ENCODE measurements at places on chromosomes 5 and 9.

- DNase-seq = no peak
Observed at GRCh38 chr5:82353522-82353921, 75.4 kb upstream of the RPS23 start.

GRCh38 chr9:113326230-113326629, 13.8 kb downstream of the WDR31 start:
- no peak for DNase-seq

- DNase-seq = no peak
Observed at GRCh38 chr5:36575361-36575781, 31.0 kb upstream of the SLC1A3 start.

DNA sequence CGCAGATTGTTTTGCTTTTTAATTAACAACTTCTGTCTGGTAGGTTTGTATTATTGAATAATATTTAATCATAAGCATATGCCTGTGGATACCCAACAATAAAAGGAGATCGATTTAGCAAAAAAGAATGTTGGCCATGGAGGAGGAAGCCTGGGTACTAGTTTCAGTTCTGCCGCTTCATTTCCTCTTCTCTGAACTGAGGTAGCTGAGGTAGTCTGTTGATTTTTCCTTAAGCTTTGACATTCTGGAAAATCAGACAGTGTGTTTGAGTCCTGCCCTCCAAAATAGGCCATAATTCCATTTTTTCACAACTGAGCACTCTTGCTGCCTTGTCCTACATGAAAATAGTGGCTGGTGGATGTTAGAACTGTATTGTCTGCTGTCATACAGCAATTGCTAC, 6.0 kb upstream of the GPR21 start:
- DNase-seq = no peak

DNA sequence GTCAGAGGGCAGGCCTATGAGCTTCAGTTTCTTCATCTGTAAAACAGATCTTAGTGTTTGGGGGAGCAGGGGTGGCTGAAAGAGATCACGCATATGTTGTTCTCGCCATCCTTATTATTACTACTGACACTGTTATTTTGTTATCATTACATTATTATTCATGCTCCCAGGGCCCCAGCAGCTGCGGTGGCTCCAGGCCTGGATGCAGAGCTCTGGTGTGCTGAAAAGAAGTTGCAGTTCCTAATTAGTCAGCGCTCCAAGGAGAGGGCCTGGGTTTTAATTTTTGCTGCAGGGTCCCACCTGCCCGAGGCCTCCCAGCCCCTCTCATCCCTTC, 19.5 kb downstream of the CXXC5 start:
- DNase-seq = no peak

DNA sequence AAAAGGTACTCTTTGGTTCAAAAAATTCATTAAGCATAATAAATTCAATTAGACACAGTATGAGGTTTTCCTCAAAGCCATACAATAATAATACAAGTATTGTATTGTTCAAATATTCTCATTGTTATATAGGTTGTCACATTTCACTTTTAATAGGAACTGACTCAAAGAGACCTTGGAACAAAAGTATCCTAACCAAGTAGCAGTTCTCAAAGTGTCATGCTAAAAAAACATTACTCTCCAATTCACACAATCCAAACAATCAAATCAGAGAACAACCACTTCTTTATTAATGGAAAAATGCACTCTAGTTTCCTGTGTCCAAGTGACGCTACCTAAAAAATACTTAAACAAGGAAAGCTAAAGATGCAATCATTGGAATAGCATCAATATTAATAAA, 115.4 kb downstream of the DENND1A start:
- no peak for DNase-seq

GRCh38 chr9:115513148-115513547, 395.2 kb upstream of the TNC start:
- DNase-seq = no peak

- DNase-seq = peak; percentile 81
Observed at GRCh38 chr9:107283623-107284616, 841 bp downstream of the RAD23B start.

DNA sequence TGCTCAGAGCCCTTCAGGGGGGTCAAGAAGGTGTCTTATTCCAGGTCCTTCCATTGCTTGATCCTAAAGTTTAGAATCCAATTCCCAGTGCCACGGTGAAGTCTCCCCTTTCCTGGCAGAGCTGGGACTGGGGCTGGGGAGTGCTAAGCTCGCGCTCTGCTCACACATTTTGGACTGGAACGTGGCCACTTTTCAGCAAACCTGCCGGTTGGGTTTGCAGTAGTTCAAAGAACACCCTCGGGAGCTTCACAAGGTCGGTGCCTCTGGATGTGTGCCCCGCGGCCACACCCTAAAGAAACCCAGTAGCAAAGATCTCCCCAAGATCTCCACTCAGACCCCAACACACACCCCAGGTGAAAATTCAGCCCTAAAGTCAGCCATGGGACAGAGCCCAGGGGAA, at the start of gene C9orf152:
C9orf152 (minus strand) TSS at position 129 of the 400 bp plus-strand sequence. CDS start 580 bp downstream, outside the sequence.
- no peak for DNase-seq

DNA sequence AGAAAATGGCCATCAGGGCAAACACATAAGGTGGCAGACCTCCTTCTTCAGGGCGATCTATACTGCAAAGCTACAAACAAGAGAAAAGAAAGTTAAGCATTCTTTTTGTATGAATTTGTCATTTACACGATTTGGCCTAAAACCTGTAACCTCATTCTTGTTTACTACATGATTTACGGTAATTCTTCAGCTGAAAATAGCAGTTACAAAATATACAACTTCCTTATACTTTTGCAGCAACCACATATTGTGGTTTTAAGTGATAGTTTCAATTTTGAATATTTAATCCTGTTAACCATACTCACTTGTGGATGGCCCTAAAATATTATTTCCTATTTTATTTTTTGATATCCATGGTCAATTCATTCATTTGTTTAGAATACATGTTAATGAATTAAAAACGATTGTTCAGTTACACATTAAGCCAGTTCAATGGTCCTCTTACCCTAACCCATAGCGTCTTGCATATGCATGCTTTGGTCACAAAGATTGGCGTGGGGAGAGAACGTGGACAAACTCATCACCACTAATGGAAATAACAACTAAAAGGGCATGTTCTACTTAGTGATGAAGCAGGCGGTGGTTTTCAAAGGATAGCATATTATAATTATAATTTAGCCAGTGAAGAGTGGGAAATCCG, 16.6 kb downstream of the TUT7 start:
- DNase-seq = no peak

DNA sequence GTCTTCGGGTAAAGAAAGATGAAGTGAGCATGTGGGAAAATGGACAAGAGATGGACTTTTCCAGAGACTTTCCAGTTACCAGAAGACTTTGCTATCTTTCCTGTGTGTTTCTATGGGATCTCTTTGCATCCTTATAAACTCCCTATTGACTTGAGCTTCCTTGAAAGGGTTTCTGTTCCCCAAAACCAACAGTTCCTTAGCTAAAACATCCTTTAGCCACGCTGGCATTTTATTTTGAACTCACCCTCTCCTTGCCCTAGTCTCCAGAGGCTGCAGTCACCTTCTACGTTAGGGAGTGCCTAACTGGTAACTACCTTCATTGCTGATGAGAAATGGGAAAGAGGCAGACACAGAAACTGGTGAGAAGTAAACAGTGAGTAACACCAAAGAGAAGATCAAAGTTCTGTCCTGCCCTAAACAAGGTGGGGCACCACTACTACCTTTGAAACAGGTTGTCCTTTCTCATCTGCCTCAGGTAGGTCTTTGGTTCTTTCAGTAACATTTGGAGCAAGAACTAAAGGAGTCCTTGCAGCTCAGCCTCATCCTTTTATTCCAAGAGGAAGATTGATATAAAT, 402.9 kb downstream of the ENC1 start:
- DNase-seq = no peak

- DNase-seq = no peak
Observed at GRCh38 chr9:78781681-78782080, 484.8 kb downstream of the PSAT1 start.

DNA sequence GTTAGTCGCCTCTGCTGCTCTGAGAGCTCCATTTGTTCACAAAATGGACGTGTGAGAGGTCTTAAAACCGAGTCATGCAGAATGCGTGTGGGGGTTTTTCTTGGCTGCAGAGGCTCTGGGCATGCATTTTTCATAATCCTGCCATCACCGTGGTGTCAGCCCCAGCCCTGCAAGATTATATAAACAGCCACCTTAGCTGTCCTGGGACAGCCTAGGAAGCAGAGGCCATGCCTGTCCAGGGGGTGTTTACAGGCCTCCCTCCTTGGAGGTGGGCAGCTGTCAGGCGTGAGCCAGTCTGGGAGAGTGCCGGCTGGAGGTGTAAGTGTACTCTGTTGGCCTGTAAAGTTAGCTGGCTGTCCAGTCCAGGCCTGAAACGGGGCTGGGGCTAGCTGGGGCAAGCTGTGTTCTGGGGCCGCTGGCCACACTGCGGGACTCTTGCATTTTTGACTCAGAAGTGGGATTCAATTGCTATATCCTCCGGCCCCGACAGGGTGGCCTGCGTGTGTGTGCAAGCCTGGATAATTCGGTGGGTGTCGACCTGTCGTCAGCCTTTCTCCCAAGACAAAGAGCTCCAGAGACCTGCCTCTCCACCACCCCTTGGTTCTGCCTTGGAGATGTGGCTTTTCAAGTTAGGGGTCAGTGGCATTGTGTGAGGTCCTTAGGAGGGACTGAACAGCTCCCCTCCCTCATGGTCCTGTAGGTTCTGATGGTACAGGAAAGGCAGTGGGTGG, 2.4 kb downstream of the WNK2 start:
- DNase-seq = no peak

GRCh38 chr5:79062436-79062835, 7.0 kb downstream of the DMGDH start:
- DNase-seq = no peak

DNA sequence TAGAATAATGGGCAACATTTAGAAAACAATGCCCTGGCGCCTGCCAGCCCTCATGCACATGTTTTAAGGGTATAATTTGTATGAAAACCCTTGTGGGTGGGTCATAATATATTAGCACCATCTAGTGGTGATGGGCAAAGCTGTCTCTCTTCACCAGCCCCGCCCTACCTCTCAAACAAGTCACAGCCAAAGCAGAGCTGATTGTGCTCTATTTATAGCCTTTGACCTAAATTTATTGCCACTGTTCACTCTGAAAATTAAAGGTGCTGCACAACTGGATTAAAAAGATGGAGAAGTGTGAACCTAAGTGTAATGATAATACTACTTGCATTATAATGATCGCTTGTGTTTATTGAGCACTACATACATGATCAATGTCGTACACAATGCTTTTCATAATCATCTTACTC, 131.9 kb upstream of the ANKH start:
- DNase-seq = peak; percentile 59

GRCh38 chr5:76556511-76557221, 66.5 kb downstream of the F2RL2 start:
- no peak for DNase-seq

DNA sequence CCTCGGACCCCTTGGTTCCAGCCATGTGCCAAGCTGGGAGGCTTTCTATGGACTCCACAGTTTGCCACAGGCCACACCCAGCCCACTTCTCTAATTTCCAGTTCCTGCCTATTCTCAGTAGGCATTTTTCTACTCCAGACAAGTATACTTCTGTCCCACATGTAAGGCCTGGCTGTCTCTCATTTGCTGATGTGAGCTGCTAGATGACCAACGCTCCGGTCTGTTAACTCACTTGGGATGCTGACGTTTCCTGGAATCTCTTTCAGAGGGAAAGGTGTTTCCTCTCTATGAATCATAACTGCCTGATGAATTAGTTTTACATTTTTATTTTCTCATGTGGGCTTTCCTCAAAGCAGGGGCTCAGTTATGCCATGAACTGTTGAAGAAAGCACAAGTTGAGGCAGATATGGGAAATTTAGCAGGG, 36.3 kb downstream of the ERGIC1 start:
- DNase-seq = no peak

DNA sequence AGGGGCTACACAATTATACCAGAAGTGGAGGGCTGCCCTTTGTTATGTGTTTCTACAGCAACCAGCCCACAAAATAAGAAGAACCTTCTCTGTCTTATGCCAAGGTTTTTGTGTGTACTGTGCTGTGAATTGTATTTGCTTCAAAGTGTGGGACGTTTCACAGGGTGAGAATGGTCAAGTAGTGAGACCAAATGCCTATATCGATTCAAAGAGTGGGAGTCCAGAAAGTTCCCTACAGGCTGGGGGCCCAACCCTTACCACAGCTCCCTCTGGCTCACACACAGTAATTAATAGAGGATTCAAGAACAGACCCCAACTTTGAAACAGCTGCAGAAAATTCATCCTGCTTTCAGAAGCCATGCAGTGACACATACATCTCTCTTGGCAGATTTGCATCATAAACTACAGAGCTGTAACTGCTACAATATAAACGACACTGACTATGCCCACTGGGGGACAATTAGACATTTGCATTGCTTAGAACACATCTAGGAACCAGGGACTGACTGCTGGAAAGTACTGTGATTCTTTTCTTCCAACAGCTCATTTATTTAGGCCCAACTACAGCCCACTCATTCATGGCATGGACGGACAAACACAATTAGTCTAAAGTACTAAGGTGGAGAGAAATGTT, 12.8 kb downstream of the ENC1 start:
- DNase-seq = no peak

GRCh38 chr9:122158202-122158601, 1.4 kb downstream of the NDUFA8 start:
- DNase-seq = no peak

GRCh38 chr9:116913536-116913935, 226.4 kb downstream of the TRIM32 start:
- no peak for DNase-seq

DNA sequence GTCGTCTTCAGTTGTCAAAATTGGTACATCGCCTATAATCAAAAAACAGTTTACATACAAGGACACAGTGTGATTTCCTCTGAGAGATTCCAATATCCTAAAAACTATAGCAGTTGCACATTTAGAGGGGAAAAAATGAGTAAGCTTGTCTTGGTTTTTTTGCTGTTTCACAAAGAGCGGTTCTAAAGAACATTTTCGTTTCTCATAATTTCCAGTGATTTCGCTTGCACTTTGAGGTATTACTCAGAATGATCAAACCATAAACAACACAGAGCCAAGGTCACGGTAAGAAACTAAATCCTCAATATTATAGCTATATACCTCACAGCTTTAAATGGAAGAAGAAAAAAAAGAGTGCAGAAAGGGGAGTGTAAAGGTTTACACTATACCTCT, 861 bp downstream of the MTX3 start:
- DNase-seq = no peak

- no peak for DNase-seq
Observed at GRCh38 chr9:90141723-90142122, 500.9 kb downstream of the DIRAS2 start.

DNA sequence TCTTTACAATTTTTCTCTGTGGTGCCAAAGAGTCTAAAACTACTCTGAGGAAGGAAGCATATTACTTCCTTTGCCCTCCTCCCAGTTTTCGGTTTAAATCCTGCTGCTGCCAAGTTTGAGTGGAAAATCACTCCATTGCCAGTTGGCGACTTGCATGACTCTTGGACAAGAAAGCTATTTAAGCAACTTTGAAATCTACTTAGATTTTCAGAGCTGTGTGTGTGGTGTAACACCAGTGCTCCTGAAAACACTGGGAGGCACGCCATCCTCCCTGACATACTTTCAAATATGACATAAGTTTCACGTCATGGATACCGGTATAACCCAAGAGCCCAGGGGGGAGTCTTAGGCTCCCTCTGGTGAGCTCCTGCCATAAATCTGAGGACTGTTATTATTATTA, 83.5 kb upstream of the RIOK2 start:
- DNase-seq = peak; percentile 59
